Stimulated activated CD8-positive, alpha-beta memory T cell treated with anti-CD3 and anti-CD28 coated beads, Interleukin-7, amount 100 ng/mL, for 24 hours (primary cell): ENCODE measurements at places on chromosomes 12 and 14.
A peak's percentile ranks its signal among the peaks of the same experiment; 100 is the strongest.

DNA sequence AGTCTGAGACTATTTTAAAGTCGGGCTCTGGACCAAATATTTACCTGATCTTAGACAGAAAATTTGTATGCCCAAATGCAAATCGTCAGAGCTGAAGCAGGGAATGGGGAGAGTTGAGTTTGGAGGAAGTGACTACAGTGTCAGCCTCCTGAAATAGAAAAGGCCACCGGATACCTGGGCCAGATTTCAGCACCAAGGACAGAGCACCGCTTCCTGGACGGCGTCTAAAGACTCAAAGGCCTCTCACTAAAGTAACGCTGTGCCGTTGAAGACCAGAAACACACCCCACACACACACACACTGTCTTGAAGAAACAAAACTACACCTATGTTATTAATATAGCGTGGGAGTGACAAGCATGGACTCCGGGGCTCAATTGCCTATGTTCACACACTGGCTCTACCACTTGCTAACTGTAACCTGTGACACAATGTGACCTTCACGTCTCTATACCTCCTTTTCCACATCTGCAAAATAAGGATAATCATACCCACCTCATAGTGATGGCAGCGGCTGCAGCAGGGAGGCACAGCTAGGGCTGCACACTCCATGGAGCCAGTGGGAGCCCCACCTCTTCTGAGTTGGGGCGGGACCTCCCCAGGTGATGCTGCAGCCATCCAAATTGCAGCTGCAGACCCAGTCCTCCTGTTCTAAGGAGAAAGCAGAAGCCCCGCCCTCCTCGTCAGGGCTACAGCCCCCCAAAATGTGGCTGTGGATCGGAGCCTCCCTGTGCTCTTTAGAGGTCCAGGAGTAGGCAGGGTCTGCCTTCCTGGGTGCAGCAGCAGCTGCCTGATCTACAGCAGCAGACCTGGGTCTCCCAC, 35.6 kb downstream of the KRT76 start:
- peak; percentile 36 for DNase-seq

DNA sequence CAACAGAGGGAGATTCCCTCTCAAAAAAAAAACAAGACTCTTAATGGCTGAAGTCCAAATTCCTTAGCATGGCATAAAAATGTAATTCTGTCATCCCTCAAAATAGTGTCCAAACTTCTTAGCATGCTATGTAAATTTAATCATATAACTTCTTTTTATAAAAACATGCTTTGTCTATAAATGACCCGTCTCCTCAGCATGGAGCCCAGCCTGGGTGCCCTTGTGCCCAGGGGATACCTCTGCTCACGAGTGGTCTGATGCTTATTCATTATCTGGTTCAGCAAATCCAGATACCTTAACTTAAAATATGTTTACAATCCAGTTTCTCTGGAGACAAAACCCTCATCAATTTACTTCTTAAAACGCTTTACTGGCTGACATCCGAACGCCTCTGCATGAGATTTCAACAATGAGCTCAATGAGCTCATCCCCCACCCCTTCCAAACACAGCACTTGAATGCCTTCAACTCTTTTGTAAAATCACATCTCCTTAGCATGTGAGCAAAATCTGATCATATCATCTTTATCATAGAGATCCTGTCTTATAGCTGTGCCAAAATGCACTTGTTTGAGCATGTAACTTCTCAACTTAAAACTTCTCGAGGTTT, 15.7 kb downstream of the RTL1 start:
- no peak for DNase-seq

DNA sequence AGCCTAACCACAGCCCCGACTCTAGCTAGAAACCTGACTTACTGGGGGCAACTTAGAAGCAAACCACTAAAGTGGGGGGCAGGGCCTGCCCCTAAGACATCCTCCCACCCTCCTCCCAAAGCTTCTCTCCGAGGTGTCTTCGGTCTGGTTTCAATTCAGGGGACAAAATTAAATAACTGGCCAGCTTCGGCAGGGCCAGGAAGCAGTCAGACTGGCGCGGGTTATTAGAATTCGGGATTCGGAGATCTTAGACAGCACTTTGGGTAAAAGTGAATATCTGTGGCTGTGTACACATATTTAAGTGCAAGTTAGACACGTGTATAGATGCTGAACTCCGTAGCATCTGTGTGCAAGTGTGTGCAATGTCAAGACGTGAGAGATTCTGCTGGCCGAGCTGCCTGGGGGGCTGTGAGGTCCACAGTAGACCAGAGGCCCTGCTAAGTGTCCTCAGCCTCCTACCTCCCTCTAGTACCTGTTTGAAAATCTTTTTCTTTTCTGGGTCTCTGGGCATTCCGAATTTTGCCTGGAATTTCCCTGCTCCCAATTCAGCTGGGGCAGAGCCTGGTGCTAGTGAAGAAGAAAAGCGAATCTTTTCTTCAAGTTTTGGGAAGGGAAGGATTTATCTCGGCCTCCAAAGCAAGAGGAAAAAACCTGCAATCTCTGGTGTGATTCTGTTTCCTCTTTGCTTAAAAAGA, 4.0 kb upstream of the HOXC10 start:
- no peak for DNase-seq

- no peak for DNase-seq
These were observed 4.1 kb downstream of the CELA1 start for GRCh38 chr12:51342416-51342815.

GRCh38 chr14:31761325-31761724, 200.1 kb downstream of the NUBPL start:
- DNase-seq: no peak

DNA sequence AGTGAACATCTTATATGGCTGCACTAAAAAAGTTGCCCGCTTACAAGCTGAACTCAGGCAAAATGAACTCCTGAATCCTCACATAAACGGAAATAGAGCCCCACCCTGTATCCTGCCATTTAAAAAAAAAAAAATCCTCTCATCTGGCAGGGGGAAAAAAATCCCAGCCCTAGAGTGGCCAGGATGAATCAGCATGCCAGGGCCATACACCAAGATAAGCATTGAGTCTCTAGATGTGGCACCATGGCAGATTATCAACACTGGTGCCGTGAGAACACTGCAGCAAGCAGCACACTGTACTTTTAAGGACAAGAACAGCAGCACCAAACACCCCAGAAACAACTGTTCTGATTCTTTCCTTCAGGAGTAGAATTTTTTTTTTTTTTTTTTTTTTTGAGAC, 65.5 kb downstream of the RASSF3 start:
- DNase-seq: no peak

- no peak for DNase-seq
These were observed 21.4 kb downstream of the CKB start for GRCh38 chr14:103501041-103501870.

DNA sequence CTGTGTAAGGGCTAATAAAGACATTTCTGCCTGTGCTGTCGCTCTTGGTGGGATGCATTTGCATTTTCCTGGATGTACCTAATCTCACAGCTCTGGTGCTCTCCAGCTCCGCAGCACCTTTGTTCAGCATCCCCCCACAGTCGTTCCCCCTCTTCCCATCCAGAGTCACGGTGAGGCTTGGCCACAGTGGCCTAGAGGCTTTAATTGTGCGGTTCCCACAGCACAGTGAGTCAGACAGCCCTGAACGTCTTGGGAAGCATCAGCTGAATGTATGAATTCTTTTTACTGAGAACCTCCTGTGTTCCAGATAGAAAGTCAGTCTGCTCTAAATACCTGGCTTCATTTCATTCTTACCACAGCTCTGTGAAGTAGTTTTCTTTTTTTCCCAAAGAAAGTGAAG, 28.7 kb downstream of the MLXIP start:
- DNase-seq: no peak

DNA sequence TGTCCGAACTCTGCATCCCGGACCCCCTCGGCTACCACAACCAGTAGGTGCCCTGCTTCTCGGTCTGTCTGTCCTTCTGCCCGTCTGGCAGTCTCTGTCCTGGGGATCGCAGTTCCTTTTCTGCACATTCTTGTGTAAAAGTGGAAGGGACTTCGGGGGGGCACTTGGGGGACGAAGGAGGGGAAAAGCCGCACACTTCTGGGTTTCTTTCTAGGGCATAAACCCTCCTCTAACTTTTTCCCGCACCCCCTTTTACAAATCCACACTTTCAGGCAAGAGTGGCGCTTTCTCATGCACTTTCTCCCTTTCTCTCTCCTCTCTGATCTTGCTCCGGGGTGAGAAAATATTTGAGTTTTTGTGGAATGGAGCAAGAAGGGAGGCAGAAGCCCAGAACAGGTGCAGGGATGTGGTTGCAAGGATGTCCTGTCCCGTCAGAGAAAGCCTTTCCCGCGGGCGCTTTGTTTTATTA, 506 bp downstream of the ESRRB start:
- DNase-seq: no peak

GRCh38 chr12:113735131-113735530, 231.0 kb downstream of the RBM19 start:
- no peak for DNase-seq
